ENCODE measurements at places on chromosomes 5 and 9.
A peak's percentile ranks its signal among the peaks of the same experiment; 100 is the strongest.

- H3K27ac ChIP-seq: no peak overlapping the region
- H3K4me3 ChIP-seq: no peak overlapping the region
- H3K36me3 ChIP-seq: no peaks in the 10 kb centered on the region
- DNase-seq: no peak
These were observed 130.1 kb downstream of the GAPVD1 start for GRCh38 chr9:125391704-125392103.

DNA sequence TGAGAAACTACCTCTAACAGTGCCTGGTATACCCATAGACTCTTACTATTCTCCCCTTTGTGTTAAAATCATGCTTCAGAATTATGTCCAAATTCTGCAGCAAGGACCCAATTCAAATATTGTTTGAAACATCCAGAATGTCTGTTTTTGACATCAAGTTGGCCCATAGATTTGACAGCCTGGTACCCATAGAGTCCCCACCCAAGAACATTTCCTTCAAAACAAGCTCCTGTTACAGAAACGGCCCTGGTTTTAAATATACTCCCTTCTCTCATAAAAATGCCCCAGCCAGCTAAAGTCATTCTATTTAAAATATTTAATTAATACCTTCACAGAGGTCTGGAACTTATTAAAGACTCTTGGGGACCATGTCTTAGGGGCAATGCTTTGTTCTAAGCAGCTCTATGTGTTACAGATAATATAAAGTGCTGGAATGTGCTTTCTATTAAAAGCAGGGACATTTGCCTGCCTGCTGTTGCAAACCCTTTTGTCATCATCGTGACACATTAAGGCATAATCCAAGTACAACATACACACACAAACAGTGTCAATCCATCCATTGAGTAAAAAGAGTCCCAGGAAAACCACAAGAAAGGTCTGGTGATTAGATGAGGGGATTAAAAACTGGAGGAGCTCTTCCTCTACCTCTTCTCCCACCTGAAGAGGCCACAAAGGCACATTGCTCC is 321.7 kb downstream of the MLLT3 start:
- H3K4me3 ChIP-seq: no peak overlapping the region
- H3K27ac ChIP-seq: peak overlapping the region; percentile 88

DNA sequence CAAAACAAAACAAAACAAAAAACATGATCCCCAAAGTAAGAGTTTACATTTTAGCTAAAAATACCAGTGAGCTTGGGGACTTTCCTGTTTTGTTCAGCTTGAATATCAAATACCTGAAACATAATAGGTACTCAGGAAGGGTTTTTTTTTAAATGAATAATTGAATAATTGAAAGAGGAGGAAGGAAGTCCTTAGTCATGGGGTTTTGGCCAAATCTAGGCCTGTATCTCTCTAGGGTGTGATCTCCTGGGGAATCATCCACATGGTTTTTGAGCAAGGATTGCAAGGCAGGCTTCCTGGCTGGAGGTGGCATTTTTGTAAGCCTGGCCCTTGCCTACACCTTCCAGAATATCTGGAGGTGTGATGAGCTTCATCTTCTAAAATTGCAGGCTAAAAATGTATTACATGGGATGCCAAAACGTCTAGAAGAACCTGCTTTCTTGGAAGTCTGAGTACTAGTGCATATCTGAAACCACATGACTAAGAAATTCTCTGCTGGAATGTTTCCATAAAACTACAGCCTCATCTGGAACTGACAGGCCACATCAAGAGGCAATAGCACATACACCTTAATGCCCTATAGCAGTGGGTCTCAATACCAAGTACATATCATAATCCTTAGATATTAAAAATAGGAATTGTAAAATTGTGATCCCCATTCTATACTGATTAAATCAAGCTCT is 10.4 kb downstream of the C9 start:
- no peak overlapping the region for H3K27ac ChIP-seq
- H3K27me3 ChIP-seq: no peaks in the 10 kb centered on the region
- DNase-seq: no peak
- no peak overlapping the region for H3K4me3 ChIP-seq

DNA sequence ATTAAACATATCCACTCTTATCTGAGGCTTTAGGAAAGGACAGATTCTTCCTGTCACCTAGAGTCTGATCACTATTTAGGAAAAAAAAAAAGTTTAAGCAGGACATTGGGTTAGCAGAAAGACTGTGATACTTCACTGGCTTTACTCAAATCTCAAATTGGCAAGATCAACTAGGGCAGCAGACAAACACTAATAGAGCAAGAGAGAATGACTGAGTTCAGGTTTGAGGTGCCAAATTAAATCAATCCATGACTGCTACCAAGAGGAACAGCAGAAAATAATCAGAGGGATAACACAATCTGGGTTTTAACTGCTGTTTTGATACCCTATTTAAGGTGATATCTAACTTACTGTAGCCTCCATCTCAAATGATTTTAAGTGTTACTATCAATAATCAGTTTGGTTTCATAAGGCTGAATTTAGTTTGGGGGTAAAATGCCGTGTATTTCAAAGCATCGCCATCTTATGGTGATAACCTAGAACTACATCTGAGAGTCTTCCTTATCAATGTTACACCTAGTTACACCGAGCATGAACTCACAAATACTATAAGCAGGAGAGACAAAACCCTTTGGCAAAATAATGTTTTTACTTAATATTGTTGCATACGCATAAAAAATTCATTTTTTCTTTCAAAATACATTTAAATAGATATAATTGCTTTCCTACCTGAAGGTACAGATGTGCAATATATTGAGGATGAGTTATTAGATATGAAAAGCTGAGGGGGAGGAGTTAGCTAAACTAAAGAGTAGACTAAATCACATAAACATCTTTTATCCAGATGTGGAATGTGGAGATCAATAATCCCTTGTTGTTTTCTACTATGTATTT is 286.4 kb upstream of the CDH12 start:
- no peak for DNase-seq
- no peaks in the 10 kb centered on the region for H3K36me3 ChIP-seq
- H3K4me3 ChIP-seq: no peak overlapping the region
- H3K4me1 ChIP-seq: peaks cover 3% of the 10 kb centered on the region

DNA sequence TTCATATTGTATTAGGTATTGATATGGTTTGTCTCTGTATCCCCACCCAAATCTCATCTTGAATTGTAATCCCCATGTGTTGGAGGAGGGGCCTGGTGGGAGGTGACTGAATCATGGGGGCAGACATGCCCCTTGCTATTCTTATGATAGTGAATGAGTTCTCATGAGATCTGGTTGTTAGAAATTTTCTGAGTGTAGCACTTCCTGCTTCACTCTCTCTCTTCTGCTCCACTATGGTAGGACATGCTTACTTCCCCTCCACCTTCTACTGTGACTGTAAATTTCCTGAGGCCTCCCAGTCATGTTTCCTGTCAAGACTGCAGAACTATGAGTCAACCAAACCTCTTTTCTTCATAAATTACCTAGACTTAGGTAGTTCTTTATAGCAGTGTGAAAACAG is 187.4 kb upstream of the SLC24A2 start:
- no peak overlapping the region for H3K4me3 ChIP-seq
- no peaks in the 10 kb centered on the region for H3K36me3 ChIP-seq
- H3K4me1 ChIP-seq: no peaks in the 10 kb centered on the region

DNA sequence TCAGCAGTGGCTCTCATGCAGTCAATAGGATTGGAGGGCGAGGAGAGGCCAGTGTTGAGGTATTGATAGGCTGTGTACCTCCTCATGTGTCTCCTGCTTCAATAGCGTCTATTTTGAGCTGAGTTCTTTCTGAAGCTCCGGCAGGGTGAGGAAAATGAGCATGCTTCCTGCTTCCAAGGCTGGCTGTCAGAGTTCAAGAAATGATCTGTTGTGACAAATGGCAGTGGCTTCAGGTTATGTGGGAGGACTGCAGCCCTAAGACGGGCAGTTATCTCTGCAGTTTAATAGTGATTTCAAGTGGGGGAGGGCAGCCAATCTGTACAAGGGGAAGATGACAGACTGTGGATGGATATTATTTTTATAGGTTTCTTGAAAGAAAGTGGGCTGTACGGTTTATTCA is 54.0 kb upstream of the CXCL14 start:
- H3K4me3 ChIP-seq: no peak overlapping the region
- H3K4me1 ChIP-seq: peaks cover 6% of the 10 kb centered on the region
- peaks cover 5% of the 10 kb centered on the region for H3K27me3 ChIP-seq
- H3K27ac ChIP-seq: no peak overlapping the region

DNA sequence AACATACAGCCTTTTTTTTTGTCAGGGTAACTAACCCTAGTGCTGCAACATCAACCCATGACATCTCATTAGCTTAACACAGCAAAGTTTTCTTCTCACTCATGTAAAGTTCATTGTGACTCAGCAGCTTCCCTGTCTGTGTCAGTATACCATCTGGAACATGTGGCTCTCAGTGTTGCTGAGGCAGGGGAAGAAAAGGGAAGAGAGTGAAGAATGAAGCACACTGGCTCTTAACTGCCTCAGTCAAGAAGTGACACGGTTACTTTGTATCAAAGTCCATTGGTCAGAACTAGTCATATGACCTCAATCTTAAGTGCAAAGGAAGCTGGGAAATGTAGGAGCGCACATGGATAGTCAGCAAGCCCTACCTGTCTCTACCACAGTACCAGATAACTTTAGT is 185.0 kb upstream of the ELL2 start:
- H3K27me3 ChIP-seq: peaks cover 7% of the 10 kb centered on the region
- H3K4me1 ChIP-seq: peaks cover 23% of the 10 kb centered on the region
- H3K27ac ChIP-seq: no peak overlapping the region
- H3K4me3 ChIP-seq: no peak overlapping the region
- no peaks in the 10 kb centered on the region for H3K36me3 ChIP-seq
- DNase-seq: no peak

GRCh38 chr5:133113331-133114061 is 61.7 kb downstream of the HSPA4 start:
- H3K27me3 ChIP-seq: peaks cover 21% of the 10 kb centered on the region
- H3K4me3 ChIP-seq: no peak overlapping the region
- H3K27ac ChIP-seq: no peak overlapping the region
- DNase-seq: no peak

DNA sequence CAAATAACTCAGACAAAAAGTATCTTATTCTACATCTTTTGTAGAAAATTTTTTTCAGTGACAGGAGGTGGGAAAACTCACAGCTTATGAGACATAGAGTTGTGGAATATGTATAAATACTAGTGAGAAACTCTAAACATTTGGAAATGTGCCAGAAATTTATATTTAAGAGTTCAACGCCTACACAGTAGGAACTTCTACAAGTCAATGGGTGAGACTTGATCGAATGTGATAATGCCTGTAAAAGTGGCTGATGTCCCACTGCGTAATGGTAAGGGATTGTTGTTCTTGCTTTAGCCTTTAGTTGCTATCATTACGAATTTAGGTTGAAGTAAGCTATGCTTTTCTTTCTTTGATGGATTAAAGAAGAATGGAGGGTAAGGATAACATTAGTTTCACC is 40.0 kb upstream of the RICTOR start:
- no peak overlapping the region for H3K4me3 ChIP-seq
- no peak overlapping the region for H3K27ac ChIP-seq
- no peaks in the 10 kb centered on the region for H3K36me3 ChIP-seq
- no peak for DNase-seq
- H3K27me3 ChIP-seq: no peaks in the 10 kb centered on the region

GRCh38 chr9:34507556-34507955 is 15.2 kb downstream of the ENHO start:
- H3K27ac ChIP-seq: no peak overlapping the region
- DNase-seq: no peak
- H3K4me1 ChIP-seq: peaks cover 9% of the 10 kb centered on the region
- no peaks in the 10 kb centered on the region for H3K36me3 ChIP-seq

DNA sequence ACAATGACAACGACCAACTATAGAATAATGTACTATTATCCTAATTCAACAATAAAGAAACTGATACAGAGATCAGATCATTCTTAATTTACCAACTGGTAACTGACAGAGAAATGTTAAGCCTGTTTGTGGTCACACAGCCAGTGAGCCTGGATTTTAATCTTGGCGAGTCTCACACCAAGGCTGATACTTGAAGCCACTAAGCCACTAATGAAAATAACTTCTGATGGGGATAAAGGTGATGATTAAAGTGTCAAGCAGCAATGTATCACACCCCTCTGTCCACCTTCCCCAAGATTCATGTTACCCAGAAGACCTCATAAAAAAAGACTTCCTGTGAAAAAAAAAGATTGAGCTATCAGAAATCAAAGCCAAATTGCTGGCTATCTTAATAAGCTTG is 350.5 kb downstream of the SPOCK1 start:
- no peak overlapping the region for H3K4me3 ChIP-seq
- H3K4me1 ChIP-seq: peaks cover 25% of the 10 kb centered on the region
- DNase-seq: no peak
- H3K36me3 ChIP-seq: no peaks in the 10 kb centered on the region

- no peak overlapping the region for H3K4me3 ChIP-seq
- peaks cover 15% of the 10 kb centered on the region for H3K36me3 ChIP-seq
- DNase-seq: no peak
- H3K27me3 ChIP-seq: no peaks in the 10 kb centered on the region
These were observed 79.1 kb downstream of the AOPEP start for GRCh38 chr9:94805585-94805984.

DNA sequence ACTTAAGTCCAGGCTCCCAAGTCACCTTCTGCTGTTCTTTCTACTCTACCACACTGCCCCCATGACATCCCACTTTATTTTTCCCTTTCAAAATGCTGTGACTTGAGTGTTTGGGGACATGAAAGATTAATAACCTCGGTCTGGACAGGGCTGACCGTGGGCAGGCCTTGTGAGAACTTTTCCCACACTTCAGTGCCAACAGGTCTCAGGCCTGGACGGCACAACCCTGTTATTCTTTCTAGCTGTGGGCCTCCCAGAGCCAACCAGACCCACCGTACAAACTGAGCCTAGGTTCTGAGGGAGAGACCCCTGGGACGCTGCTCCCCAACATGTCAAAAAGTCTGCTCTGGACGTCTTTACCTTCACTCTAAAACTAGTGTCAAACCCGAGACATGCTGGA is 153.4 kb downstream of the CEP120 start:
- no peaks in the 10 kb centered on the region for H3K36me3 ChIP-seq
- no peaks in the 10 kb centered on the region for H3K4me1 ChIP-seq
- H3K27me3 ChIP-seq: no peaks in the 10 kb centered on the region
- no peak overlapping the region for H3K27ac ChIP-seq

DNA sequence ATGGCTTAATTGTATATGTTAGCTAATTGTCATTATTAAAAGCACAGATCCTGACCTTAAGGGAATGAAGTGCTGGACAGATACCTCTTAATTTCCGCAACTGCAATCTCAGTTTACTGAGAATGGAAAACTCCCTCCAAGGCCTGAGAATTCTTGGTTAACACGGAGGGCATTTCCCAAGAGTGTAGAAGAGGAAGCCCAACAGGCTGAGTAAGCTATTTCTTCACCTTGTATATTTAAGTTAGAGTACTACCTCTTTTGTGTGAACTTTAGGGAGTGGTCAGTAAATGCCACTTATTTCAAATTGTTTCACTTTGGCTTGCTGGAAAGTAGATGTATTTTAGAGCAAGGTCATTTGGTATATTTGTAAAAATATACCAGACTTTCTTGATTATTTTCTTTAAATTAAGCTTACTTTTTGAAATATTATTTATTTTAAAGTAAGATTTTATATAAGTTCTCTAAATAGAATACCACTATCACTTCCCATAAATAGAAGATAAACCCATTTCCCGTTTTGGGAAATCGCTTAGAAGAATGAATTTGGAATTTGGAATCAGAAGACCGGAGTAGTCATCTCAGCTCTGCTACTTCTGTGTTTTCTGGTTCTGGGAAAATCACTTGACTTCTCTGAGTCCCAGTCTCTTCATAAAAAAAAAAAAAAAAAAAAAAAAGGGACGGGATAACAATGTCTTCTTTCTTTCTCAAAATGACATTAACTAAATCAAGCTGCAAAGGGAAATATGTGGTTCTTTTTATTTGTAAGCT is 26.0 kb upstream of the C9orf72 start:
- DNase-seq: no peak
- H3K4me1 ChIP-seq: no peaks in the 10 kb centered on the region
- H3K36me3 ChIP-seq: no peaks in the 10 kb centered on the region
- no peak overlapping the region for H3K27ac ChIP-seq
- no peak overlapping the region for H3K4me3 ChIP-seq
